ENCODE measurements at places on chromosomes 7 and 10. TPM values are rescaled to one million over a fixed set of nuclear protein-coding genes. Genes with fewer than 3 reads are reported as not detected.

DNA sequence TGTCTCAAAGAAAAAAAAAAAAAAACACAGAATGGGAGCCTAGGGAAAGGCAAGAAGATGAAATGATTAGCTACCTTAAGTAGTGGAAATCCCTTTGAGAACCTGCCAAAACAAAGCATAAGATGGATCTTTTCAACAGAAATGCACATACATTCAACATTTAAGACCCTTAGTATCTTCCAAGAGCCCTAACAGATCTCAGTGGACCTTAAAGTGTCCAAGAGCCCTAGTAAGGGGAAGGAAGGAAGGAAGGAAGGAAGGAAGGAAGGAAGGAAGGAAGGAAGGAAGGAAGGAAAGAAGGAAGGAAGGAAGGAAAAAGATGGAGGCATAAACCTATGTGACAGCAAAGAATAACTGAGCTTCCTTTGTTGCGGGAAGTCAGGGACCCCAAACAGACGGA, 11.6 kb upstream of the MACROH2A2 start:
- DNase-seq, result no peak

GRCh38 chr7:25060487-25061055, 64.5 kb downstream of the CYCS start:
- no peak for DNase-seq

GRCh38 chr10:113644185-113645120, 19.4 kb downstream of the NRAP start:
- no peak for DNase-seq

Gene AFAP1L2
- 29.5 TPM for total RNA-seq

Gene ZNF655
- 144 TPM for total RNA-seq

Gene LRRC18
- not detected for total RNA-seq

Gene OR2A5
- not detected for total RNA-seq

Measured in vagina (tissue), 2 donors.